ENCODE measurements at places on chromosomes 13 and 19.

DNA sequence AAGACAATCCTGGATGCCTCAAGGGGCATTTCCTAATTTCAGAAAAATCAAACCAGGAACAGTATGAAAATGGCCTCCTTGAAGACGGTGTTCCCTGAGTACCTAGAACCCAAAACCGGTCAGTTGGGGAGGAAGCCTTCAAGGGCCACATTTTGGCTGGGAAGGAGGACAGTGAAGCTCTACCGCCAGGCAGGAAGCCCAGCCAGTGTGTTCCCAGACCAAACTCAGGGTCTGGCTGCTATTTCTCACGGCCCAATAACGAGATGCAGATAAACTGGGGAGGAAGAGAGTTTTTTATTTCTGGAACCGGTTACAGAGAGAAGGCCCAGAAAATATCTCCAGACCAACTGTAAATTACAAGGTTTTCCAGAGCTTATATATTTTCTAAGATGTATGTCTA lies 24.3 kb upstream of the CEACAM21 start:
- DNase-seq, result no peak

DNA sequence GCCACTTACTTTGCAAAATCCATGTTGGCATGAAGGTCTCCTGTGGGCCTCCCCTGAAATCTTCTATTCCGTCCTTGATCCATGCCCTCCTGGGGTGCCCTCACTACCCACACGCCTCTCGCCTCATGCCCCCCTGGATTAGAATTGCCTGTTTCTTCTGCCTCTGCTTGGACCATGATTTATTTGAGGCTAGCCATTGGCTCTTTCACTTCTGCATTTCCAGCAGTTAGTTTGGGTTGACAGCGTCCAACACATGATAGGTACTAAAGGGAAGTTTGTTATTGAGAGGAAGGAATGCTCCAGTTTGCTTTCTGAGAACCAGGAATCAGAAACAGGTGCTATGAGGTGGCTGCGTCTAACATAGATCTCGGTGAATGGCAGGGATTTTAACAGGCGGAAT lies 30.5 kb upstream of the TPTE2 start:
- no peak for DNase-seq

DNA sequence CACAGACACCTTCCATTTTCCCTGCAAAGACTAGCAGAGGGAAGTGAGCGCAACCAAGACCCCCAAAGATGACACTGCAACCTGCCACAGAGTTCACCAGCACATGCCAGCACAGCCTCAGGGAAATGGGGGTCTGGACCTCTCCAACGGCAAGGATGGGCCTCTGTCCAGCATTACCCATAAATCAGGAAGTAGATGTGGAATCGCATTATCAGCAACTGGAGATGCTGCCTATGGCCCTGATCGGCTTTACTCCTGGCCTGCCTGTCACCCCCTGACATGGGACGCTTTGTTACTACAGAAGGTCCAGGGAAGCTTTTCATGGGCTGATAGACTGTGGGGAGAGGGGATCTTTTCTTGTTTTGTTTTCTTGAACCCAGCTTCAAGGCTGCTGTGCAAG lies 41.4 kb upstream of the POU2F2 start:
- DNase-seq, result no peak

- DNase-seq, result no peak
These were observed 560 bp downstream of the NDUFA7 start for GRCh38 chr19:8320564-8321066.

- DNase-seq, result no peak
These were observed 251.8 kb downstream of the UQCRFS1 start for GRCh38 chr19:28960986-28961705.

DNA sequence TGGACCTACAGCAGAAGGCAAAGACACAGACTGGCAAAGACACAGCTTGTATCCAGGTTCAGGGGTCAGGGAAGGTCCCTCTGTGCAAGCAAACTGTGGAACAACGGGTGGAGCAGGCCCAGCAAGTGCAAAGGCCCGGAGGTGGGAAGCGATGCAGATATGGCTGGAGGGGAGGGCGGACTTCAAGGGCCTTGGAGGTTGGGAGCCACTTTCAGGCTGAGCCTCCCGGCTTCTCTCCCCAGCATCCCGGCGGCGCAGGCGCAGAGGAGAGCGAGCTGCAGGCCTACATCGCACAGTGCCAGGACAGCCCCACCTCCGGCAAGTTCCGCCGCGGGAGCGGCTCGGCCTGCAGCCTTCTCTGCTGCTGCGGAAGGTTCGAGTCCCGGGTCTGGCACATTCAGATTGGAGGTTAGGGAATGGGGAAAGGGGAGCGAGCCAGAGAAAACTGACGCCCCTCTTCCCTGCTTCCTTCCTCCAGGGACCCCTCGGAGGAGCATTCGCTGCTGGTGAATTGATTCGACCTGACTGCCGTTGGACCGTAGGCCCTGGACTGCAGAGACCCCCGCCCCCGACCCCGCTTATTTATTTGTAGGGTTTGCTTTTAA lies 2.1 kb upstream of the PNPLA6 start:
- no peak for DNase-seq

GRCh38 chr19:9645472-9645871 lies 24.4 kb upstream of the ZNF561 start:
- no peak for DNase-seq

DNA sequence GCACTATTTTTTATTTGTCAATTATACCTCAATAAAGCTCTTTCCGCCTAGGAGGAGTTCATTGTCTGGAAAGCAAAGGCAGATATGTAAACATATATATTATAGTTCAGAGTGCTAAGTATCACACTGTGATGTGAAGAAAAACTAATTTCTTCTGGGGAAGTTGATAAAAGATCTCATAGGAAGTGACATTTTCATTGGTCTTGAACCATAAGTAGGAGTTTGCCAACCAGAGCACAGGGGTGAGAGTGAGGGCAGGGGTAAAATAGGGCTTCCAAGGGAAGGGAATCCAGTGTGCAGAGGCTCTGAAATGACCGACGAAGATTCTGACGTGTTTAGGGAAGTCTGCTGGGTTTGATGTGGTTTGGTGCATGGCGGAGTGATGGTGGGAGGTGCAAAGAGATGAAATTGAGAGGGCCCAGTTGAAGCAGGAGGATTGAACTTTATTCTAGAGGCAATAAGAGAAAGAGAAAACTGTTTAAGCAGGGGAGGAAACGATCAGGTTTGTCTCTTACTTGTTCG lies 780 bp upstream of the GTF2F2 start:
- DNase-seq, result peak; percentile 38

DNA sequence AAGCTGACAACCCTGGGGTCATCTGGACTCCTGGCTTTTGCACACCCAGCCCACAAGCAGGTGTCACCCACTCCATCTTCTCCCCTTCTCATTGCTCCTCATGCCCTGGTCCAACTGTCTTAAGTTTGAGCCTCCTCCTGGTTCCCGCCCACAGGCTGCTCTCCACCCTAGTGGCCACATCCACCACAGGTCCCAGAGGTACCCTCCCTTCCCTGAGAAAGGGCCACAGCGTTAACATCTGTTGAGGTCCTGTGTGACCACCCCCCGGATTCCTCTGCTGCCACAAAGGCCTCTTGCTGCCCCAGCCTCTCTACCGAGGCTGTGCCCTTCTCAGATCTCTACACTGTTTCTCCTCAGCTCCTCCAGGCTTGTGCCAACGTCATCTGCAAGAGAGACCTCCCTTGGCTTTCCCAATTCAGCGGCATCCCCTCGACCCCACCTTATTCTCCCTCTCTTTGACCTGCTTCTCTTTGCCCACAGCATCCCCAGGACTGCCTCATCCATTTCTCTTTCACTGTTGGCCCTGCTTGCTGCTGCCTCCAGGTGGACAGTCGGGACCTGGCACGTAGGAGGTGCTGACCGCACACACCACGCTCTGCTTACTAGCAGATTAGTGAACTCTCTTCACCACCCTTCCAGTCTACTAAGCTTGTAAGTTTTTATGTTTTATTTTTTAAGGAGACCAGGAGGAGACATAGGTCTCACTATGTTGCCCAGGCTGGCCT lies 33.3 kb downstream of the SUGP2 start:
- DNase-seq, result no peak

- no peak for DNase-seq
These were observed 22.9 kb downstream of the FBN3 start for GRCh38 chr19:8126511-8126910.

DNA sequence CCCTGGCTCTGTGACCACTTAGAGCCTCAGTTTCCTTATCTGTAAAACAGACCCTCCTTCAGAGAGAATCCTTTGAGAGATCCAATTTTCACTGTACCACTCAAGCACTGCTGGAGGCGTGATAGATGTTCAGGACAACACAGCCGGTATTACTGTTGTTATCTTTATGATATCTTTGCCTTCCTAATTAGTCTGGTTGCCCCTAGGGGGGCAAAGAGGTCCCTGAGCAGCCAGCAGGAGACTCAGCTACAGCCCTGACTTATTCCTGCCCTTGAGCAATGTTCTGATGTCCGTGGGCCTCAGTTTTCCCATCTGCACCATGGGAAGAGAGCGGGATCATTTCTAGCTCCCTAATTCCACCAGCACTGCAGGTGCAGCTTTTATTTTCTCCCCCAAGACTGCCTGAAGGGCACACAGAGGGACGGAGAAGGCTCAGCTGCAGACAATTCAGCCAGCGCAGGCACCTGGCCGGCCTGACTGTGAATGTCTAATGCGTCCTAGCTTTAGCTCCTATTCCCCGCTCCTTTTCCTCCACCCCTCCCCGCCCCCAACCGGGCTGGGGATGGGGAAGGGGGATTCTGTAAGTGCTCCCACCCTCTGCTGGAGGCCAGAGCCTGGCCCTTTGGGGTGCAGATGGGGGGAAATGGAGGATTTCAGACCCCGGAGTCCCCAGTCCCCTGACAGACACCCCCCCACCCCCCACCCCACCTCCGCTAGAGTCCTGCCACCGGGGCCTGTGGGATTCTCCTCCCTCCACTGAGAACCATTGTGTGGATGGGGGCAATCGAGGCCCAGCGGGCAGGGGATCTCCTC lies 16.2 kb downstream of the TLE5 start:
- no peak for DNase-seq

DNA sequence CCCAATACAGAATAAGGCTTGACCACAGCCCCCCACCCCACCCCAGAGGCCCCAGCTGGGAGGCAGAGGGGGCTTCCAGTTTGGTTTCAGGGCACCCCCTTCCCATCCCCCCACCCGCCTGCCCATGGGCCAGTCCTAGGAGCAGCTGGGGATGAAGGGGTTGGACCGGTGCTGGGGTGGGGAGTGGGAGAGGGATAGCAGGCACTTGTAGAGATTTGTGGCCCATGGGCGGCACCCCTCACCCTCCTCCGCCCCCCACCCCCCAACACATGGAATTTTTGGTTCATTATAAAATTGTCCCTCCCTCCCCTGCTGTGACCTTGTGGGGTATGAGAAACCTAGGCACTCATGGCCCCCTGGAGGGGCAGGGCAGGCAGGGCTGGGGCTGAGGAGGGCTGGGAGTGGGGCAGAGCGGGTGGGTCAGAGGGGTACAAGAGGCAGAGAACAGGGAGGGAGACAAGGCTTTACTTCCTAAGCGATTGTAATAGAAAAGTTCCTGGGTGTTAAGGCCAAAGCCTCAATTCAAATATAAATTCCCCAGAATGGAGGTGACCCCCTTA lies 5.3 kb upstream of the GSK3A start:
- DNase-seq, result no peak

DNA sequence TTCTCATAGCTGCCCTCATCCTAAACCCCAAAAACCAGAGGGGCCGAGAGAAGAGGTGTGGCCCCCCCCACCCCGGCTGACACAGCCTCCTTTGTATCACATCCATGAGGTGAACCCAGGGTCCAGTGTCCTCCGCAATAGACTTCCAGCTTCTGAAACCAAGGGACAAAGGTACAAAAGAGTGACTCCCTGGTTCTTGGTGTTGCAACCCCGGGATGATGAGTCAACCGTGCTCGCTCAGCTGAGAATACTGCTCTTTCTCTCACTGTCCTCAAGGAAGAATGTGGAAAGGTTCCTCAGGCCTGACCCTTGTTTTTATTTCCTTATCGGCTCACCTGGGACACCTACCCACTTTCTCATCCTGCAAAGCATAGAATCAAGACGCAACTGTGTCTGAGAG lies 5.5 kb downstream of the SLC15A1 start:
- no peak for DNase-seq

GRCh38 chr19:2042485-2043250 lies 8.4 kb downstream of the MKNK2 start:
- no peak for DNase-seq

DNA sequence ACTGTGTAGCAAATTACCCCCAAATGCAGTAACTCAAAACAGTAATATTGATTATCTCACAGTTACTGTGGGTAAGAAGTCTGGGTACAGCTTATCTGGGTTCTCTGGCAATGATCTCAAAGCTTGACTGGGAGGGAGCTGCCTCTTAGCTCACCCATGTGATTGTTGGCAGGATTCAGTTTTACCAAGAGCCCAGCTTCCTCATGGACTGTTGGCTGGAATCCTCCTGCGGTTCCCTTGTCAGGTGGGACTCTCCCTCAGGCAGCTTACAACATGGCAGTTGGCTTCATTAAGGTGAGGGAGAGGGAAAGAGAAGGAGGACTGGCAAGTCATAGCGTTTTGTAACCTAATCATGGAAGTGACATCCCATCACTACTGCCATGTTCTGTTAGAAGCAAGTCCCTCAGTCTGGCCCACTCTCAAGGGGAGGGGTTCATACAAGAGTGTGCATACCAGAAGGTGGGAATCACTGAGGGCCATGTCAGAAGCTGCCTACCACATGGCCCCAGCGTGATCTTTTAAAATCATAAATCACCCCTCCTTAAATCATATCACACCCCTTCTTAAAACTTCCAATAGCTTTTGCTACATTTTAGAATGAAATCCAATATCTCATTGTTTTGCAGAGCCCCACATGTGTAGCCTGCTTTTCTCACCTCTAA lies 108.1 kb downstream of the OLFM4 start:
- DNase-seq, result no peak

DNA sequence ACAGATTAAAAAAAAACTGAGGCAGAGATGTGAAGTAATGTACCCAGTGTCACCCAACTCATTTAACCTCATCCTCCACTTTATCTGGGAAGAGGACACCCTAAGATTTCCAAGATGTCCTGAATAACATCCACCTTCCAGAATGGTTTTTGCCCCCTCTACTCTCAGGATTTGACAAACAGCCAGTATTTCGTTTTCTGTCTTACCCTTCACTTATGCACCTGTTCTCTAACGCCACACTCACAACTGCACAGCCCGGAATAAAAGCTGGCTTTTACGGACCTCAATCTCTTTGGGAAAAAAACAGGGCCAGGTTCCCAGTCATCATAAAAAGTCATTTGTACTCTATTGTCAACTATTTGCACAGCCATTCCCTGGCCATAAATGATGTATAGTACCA lies 21.2 kb upstream of the CEACAM6 start:
- no peak for DNase-seq

- no peak for DNase-seq
These were observed 66.4 kb downstream of the MBNL2 start for GRCh38 chr13:97288486-97288900.

DNA sequence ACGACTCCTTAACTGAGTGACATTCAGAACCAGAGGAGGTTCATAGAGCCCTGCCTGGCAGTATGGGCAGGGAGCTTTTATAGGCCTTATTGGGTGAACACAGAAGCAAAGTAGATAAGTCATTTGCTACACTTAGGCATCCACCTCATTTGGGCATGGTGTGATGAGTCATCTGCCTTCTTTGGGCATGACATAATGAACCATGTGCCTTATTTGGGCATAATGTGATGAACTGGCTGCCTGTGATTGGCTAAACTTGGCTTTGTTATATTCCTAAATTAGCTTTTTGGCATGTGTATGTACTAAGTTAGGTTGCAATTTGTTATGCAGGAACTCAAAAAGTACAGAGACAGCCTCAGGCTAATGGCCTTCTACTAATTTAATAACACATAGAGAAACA lies 2210.2 kb upstream of the PCDH20 start:
- DNase-seq, result no peak

Data from stimulated activated CD8-positive, alpha-beta memory T cell treated with anti-CD3 and anti-CD28 coated beads, Interleukin-2, amount 100 ng/mL, for 1 hour (primary cell).